SK-MEL-5 (cell line): ENCODE measurements at places on chromosomes 12 and 14. TPM values are rescaled to one million over a fixed set of nuclear protein-coding genes. Genes with fewer than 3 reads are reported as not detected.

DNA sequence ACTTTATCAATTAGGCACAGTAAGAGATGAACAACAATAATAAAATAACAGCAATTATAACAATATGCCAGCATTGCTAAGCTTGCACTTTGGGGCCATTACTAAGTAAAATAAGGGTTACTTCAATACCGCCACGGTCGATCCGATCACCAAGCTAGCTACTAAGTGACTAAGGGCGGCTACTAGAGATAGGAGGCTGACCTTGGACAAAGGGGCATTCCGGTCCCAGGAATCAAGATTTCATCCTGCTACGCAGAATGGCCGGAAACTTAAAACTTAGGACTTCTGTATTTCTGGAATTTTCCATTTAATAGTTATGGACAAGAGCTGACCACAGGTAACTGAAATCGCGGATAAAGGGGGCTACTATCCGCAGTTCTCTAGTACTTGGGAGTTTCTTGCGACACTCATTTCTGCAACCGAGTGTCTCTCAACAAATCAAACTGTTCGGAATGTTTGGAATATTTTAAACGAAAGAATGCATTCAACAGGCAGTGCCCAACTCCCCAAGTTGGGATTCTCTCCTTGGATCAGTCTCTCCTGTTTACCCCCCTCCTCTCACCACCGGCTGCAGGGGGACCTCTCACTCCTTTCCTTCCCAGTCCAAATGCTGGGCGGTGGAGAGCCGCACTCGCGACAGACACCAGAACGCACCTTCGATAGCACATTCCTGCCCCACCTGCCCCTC is 650 bp downstream of the HEBP1 start:
- DNase-seq: peak; percentile 32

PRH2 gene
- total RNA-seq: 0.26 TPM in 1 of 2 replicates, not detected in the other

- no peak for DNase-seq
These were observed 58.5 kb upstream of the TMPO start for GRCh38 chr12:98456576-98457573.

NUDT14 gene
- total RNA-seq: 35.2 and 37.4 TPM in 2 replicates

SLCO1B3 gene
- 0.21 TPM in 1 of 2 replicates, not detected in the other for total RNA-seq

GRCh38 chr14:92954933-92955332 is 32.0 kb downstream of the CHGA start:
- DNase-seq: no peak

DNA sequence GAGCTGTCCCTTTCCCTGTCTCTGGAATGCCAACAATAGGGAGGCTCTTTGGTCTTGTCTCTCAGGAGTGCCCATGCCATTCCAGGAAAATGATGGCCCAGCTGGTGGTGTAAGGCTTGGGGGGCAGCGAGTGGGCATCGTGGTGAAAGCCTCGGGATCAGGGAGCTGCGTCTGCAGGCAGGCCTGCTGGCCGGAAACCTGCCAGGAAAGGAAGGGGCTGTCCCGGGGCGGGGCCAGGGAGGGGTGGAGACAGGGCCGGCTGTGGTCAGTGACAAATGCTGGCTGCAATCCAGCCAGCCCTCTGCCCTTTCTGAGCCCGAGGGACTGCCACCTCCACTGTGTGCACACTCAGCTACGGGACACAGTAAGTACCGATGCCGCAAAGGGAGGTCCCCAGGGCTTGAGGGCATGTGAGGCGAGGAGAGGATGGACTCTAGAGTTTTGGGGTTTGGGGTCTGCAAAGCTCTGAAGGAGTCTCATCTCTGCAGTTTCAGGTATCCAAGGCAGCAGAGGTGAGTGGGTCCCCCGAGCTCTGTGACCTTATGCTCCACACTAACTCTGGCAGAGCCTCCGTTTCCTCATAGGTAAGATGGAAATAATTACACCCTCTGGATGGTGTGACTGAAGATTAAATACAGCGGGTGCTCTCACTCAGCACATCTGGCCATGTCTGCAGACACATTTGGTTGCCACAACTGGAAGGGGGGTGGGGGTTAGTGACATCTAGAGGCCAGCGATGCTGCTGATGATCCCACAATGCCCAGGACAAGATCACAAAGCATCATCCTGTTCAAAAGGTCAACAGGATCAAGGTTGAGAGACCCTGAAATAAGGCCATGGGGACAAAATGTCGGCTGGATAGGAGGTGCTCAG is at the start of gene SERPINA5:
Gene SERPINA5 (plus strand): TSS at position 300 of the 873 bp plus-strand sequence. CDS start 5,937 bp downstream, outside the sequence.
- no peak for DNase-seq

GRCh38 chr14:47657143-47657542 is 18.3 kb downstream of the MDGA2 start:
- DNase-seq: no peak

DNA sequence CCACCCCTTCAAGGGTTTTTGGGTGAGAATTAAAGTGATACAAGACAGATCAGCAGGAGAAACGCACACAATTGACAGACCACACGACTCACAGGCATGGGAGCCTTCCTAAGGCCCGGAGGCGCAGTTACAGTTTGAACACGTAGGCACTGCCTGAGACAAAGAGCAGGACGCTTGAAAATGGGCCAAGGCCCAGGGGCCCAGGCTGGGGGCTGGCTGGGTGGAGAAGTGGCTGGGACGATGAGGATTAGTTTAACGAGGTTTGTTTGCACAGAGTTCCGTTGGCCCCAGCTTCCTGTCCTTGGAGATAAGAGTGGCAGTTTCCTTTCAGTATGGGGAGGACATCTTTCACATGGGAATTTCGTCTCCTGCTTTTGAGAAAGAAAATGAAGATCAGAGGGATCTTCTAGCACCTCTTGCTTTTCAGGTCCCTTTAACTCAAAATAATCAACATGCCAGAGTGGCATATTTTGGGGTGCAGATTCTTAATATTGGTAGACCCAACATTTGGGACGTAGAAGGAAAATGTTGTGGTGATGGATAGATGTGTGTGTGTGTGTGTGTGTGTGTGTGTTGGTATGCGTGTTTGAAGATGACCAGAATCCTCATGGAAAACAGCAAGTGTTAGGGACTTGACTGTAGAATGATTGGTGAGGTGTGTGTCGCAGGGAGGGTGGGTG is 44.6 kb downstream of the DLK1 start:
- no peak for DNase-seq

- DNase-seq: no peak
These were observed 50.7 kb downstream of the TSPAN9 start for GRCh38 chr12:3127832-3128231.

GUCY2C gene
- total RNA-seq: 0.03 and 0.11 TPM in 2 replicates

- no peak for DNase-seq
These were observed 40.8 kb downstream of the CCNK start for GRCh38 chr14:99522025-99522401.

- DNase-seq: no peak
These were observed 147.9 kb downstream of the ETV6 start for GRCh38 chr12:11797317-11797913.

DNA sequence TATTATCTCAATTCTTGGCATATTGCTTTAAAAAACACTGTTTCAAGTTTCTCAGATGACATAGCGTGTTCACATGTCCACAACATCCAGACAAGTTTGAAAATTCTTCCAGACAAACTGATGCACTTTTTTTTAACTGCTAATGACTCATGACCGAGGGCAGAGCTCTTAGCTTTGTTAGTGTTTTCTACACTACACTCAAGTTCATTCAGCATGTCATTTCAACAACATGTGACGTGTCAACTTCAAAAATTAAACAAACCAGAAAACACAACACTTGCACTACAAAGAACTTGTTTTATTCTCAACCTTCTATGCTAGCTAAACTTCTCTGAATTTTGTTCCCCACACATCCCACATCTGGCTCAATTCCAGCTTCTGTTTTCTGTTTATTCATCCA is 1186.3 kb upstream of the FLRT2 start:
- peak; percentile 44 for DNase-seq

RAD9B gene
- total RNA-seq: 0.45 and 0.61 TPM in 2 replicates

- DNase-seq: no peak
These were observed 9.6 kb downstream of the ACADS start for GRCh38 chr12:120735181-120735580.

LRP1-AS gene
- total RNA-seq: not detected in 2 replicates

CD163 gene
- not detected in 2 replicates for total RNA-seq

DNA sequence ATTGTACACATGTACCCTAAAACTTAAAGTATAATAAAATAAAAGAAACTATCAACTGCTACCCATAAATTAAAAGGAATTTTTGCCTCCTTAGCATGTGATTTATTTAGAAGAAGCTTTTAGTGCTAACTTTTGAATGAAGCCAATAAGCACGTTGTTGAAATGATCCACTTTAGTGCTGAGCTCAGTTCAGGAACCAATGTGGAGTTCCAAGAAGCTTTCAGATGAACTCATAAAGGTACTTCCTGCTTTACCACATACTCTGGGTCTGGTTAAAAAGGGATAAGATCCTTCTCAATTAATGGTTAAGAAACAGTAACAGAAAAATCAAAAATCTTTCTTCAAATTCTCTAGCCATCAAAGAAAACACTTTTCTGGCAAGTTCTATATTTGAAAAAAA is 39.4 kb downstream of the TMTC1 start:
- DNase-seq: no peak

CLEC7A gene
- total RNA-seq: not detected in 2 replicates

NAV3 gene
- total RNA-seq: 41.3 and 56.6 TPM in 2 replicates

- no peak for DNase-seq
These were observed 451.8 kb upstream of the STXBP6 start for GRCh38 chr14:25501749-25502148.

DNA sequence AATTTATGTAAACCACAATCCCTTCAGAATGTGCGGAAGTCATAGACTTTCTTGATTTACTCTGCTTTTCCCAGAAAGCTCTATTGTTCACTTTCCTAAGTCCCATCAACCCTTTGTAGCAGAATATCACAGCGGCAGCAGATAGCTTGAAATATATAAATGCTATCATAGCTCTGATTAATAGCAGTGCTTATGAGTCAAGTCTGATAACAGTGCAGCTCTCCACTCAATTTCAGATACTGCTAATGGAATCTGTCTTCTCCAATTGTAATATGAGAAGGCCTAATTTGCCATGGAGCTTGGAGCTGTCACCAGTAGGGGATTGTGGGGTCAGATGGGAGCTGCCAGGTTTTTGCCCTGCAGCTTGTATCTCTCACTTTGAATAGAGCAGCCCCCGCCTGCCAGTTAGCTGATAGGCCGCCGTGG is 10.9 kb downstream of the TMEM260 start:
- no peak for DNase-seq

SLC17A8 gene
- total RNA-seq: 0.11 TPM in 1 of 2 replicates, not detected in the other

- DNase-seq: no peak
These were observed 23.0 kb upstream of the TBK1 start for GRCh38 chr12:64428956-64429355.

SLC7A8 gene
- total RNA-seq: 27.8 and 30.8 TPM in 2 replicates

- no peak for DNase-seq
These were observed 95.2 kb downstream of the LGMN start for GRCh38 chr14:92653162-92653651.

DNA sequence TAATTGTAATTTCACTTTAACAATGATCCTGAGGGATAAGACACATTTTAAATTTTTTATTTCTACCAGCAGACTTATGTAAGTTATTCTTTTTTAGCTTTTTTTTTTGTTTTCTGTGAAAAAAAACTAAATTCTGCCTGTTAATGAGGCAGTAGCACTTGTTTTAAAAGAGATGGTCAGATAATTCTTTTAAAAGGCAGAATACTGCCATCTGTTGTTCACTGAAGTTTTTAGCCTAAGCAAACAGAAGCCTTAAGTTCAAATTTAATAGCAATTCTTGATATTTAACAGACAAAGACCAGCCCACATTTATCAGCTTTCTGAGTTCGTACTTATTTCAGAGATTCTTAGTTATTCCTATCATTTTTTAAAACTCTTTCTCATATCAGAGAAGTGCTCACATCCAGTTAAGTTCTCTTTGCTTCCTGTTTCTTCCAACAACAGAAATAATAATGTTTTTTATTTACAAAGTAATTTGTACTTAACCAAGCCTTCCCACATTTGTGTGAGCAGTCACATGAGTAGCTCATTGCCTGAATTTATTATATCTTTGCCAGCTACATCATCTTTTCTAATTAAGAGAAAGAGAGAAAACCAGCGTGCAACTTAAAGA is 93.4 kb upstream of the SLCO1C1 start:
- peak; percentile 79 for DNase-seq

DNA sequence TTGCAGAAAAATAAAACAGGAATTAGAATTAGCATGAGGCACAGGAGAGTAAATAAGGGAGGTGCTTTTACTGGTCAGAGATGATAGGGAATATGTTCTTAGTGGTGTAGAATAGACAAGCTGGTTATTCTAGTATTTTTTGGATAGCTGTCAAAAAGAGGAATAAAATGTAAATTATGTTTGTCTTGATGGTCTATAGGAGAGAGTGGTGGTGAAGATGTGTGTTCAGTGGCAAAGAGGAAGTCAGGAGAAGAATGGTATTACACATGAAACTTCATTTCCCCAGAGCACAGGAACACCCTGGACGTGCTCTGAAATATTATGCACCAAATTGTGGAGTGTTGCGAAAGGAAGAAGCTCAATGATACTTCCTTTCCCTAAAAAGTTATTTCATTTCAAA is 27.8 kb downstream of the MUCL1 start:
- no peak for DNase-seq

LTA4H gene
- total RNA-seq: 85.2 and 88.4 TPM in 2 replicates

NELL2 gene
- total RNA-seq: 0.21 and 0.45 TPM in 2 replicates

DNA sequence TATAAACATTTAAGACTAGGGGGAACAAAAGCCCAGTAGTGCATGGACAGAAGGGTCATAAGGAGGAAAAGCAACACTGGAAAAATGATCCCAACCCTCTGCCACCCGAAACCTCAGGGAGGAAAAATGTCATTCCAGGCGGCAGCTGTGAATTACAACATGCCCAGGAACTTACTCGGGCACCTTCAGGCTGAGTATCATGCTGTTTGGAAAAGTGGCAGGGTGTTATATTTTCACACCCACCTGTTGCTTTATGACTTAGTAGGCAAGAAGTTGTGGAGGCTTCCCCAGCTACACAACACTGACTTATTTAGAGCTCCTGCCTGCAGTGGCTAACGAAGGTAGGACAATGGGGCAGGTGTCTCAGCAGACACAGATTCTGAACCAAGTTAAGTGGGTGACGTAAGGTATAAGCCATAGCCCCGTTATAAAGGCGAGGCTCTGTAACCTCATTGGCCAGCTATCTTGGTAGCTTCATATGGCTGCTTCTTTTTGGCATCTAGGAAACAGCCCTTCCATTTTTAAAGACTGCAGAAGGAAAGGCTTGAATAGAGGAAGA is 96.1 kb upstream of the IFNG-AS1 start:
- DNase-seq: no peak

DNA sequence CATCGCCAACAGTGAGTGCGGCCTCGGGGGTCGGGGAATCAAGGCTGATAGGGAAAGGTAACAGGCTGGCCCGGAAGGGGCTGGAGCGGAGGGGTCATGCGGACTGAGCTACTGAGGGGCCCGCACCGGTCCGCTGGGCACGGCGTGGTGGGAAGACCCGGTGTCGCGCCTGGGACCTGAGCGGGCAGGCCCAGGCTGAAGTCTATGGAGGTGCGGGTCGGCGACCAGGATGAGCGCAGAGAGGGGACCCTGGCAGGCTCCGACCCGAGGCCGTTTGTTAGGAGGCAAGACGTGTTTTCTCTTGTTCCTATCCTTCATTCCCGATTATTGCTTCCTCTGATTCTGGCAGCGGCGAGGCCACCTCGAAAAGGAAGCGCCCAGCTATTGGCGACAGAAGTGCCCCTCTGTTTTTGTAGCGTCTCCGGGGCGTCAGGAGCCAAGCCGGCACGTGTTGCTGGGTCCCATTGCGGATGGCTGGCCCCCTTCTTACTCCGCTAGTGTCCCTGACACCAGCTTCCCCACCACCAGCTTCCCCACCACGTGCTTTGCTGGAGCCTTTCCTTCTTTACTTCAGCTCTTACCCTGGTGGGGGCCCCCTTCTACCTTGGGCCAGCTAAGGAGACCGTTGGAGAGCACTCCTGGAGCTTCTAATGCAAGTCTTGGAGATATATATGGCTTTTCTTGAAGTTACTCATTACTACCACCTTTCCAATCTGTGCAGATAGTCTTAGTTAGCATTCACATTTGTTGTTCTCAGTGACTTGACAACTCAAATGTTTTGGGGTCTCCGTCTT is 653 bp downstream of the PA2G4 start:
- peak; percentile 40 for DNase-seq
